ENCODE measurements at places on chromosomes 3 and 15.

DNA sequence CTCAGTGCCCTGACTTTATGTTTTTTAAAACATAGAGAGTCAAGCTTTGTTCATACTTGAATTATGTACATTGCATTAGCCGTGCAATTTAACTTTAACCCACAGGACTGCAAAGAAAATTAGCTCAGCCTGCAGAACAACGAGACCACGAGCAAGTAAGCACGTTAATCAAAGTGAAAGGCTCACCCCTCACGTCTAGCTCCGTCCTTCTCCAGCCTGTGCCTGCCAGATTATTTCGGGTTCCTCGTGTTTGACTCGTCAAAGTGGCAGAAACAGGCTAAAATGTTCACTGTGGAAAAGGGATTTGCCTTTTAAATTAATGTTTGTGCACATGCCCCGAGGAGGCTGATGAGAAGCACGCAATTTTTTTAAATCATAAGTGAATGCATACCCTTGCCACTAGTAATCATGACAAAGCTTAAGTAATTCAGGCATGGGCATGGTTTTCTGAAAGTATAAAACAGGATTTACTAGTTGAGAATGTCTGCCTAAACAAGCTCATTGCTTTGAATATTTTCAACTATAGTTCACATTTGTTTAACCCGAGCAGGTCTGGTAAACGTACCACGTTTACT is 15.3 kb downstream of the ZBTB38 start:
- peak; percentile 73 for DNase-seq

- DNase-seq = no peak
These were observed 60.3 kb downstream of the B3GNT5 start for GRCh38 chr3:183313351-183313750.

GRCh38 chr15:80485370-80486164 is 81.4 kb downstream of the ARNT2 start:
- no peak for DNase-seq

GRCh38 chr3:156456771-156457224 is 98.1 kb downstream of the SSR3 start:
- no peak for DNase-seq

GRCh38 chr15:41581110-41581509 is 22.1 kb downstream of the TYRO3 start:
- DNase-seq = peak; percentile 42

- no peak for DNase-seq
These were observed 75.0 kb downstream of the TTBK2 start for GRCh38 chr15:42845581-42845980.

GRCh38 chr3:138383715-138384465 is 35.5 kb downstream of the MRAS start:
- no peak for DNase-seq

DNA sequence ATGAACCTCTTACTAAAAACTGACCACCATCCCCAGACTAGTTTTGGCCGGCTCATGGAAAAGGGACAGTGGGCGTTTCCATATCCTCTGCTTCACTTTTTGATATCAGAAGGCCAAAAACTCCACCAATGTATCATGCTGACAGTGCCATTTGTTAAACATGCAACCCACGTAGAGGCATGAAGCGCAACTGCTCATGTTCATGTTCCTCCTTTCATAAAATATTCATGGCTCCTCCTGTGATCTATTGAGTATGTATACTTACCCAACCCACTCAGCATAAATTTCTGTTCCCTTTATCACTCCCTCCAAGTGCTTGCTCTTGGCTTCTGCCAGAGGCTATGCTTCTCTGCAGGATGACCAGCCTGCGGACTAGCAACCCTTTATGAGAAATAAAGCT is 58.7 kb upstream of the TGFBR2 start:
- DNase-seq = no peak

- no peak for DNase-seq
These were observed 19.8 kb upstream of the CRBN start for GRCh38 chr3:3199306-3199705.

DNA sequence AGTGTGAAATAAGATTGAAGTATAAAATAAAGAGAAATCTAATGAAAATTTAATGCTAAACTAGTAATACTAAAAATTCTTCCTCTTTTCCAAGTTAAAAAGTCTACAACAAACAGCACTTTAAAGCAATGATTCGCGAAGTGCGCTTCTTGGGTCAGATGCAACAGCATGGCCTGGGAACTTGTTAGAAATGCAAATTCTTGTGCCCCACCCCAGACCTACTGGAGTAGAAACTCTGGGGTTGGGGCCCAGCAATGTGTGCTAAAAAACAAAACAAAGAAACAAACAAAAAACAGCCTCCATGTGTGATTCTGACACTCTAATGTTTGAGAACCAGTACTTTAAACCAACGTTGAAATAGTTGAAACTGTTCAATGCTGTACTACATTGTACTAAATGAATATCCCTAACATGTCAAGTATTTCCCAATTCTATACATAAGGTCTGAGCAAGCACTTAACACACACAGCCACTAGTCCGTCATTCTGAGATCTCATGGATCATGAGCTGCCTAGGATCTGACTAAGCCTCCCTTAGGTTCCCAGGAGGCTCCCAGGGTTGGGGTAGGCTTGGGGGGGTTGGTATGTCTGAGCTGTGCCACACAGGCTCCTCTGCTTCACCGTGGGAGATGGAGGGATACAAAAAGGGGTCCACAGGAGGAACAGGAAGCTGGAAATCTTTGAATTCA is 6.1 kb downstream of the RASGRP1 start:
- no peak for DNase-seq

DNA sequence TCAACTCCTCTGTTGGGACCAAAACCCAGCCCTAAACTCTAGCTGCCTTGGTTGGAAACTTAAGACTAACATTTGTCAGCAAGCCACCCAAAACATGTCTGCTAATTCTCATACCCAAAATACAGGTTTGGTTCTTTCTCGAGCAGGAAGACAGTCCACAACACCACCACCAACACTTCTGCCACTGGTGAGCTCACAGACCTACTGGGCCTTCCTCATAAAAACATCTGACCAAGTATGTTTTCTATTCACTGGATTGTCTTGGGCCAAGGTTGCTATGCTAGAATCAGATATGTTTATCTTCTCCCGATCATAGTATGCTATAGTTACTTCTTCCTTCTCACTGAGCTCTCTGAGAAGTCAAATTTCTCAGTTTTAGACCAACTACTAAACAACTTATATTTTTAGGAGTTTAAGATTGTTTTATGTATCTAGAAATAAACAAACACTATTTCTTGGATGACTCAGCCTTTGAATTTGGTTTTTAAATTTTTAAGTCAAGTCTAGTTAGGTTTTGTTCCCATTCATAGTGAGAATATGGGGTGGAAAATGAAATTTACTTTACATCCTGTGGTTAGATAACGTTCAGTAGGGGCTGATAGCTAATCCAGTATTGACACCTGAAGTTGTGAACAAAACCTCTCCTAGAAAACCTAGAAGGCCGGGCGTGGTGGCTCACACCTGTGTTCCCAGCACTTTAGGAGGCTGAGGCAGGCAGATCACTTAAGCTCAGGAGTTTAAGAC is 360.5 kb downstream of the RSL24D1 start:
- DNase-seq = no peak

DNA sequence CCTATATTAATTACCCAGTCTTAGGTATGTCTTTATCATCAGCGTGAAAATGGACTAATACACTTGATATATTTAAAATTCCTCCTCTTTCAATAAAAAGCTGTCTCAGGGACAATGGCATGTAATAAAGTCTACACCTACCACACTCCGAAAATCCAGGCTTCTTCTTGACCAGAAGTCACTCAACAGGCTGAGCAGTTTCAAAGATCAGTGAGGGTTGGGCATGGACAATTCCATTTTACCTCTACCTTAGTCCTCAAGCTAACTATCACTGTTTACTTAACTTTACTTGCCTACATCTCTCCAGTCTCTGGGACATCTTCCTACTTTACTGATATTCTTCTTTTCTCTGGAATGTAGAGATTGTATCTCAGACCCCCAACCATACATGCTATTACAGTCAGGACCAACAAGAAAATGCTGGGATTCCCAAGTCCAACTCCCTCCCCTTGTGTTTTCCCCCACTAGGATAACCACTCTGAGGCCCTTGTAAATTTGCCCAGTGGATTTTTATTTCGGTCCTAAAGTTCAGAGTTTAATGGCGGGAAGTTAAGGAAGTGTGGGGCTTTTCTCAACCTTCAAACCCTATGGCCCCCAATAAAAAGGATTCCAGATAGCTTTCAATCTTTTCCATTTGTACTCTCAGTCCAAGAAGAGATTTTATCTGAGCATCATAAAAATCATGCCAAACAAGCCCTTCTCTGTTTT is 137.1 kb upstream of the TSC22D2 start:
- DNase-seq = no peak

DNA sequence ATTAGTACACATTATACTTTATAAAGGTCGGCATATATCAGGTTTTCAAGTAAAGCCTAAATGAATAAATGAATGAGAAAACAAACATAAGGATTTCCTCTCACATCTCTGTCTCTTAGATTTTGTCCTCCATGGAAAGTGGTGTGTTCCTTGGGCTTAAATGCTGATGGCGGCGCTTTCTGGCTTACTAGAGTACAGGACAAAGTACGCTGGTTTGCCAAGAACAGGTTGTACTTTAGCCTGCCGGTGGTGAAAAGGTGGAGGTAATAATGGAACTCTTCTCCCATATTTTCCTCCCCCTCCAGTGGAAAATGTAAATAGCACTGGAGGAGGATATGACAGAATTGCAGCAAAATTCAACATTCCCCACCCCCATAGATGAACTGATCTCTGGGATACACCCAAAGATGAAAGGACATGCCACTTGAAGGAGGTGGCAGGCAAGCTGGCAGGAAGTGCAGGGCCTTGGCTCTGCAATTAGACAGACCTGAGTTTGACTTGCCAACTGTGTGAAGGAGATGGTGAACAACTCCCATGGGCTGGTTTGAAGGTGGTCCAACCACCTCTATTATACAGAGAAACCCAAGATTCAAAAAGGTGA is 29.3 kb downstream of the CEP152 start:
- DNase-seq = no peak

GRCh38 chr3:149752788-149753136 is 473 bp upstream of the COMMD2 start:
- DNase-seq = peak; percentile 53

GRCh38 chr3:81580355-81580754 is 181.1 kb downstream of the GBE1 start:
- no peak for DNase-seq

- DNase-seq = no peak
These were observed 1.9 kb downstream of the CAMK2N2 start for GRCh38 chr3:184259396-184259877.

GRCh38 chr3:171842864-171843518 is at the start of gene TMEM212:
Gene TMEM212, plus strand, starts transcription at chr3:171843349. Its CDS starts 35 bp downstream, at chr3:171843384.
- no peak for DNase-seq

- DNase-seq = no peak
These were observed 255.6 kb downstream of the TBL1XR1 start for GRCh38 chr3:176941689-176942088.

DNA sequence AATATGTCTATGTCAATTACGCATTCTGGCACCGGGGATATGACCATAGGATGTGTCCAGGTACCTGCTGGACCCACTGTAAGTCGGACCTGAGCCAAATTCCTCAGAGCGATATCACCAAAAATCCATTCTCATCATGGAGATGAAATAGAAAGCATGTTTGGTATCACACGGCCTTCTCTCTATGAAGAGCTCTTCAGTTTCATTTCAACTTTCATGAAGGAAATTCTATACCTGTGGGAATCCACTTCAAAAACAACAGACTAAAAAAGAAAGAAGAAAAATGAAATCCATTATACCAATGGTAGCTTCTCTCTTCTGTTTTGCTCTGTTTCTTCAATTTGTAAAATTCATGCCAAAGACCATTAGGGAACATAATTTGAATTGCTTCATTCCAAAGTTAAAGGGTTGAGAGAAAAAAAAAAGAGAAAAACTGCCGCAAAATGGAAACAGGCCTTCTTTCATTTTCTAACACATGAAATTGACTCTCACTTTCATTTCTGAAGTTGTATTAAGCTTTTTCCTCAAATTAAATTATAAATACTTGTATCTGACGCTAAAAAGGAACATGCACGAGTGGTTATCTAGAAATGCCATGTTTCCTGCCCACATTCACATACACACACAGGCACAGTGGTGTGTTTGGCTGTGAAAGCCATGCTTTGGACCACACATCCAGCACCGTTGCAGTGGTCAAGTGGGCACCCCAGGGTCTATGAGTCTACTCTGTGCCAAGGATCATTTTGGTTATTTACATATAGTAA is 46.9 kb upstream of the DIPK2A start:
- no peak for DNase-seq

DNA sequence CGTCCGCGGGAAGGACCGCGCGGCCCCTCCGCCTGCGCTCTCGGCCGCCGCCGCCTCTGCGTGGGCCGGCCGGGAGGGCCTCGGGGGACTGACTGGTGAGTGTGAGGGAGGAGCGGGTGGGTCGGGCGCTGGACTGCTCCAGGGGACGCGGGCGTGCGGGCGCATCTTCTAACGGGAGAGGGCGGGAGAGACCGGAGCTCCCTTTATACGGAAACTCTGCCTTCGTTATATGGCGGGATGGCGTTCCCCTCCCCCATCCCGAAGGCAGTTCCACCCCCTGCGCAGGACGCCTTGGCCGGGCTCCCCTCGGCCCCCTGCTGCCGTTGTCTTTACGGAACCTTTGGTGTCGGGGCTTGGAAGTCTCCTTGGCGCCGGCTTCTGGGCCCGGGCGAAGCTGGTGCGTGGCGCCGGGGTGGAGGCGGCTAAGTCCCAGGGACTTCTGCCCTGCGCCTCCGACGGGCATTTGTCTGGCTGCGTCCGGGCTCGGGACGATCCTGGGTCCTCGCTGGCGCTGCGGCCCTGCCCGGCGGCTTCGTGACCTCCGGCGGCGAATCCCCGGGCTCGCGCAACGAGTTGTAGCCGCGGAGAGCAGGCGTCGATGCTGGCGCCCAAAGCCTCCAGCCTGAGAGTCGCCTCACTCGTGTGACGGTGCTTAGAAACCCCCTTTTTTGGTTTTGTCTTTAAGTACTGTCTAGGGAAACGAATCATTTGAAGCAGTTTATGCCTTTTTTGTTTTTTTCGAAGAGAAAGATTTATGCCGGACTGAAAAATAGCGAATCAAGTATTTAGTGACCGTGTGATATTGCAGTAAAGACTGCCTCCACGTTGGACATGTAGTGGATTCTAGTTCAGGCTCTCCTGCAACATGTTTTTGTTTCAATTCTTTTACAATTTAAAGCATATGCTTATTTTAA is 623 bp downstream of the ZNF639 start:
- DNase-seq = peak; percentile 77

DNA sequence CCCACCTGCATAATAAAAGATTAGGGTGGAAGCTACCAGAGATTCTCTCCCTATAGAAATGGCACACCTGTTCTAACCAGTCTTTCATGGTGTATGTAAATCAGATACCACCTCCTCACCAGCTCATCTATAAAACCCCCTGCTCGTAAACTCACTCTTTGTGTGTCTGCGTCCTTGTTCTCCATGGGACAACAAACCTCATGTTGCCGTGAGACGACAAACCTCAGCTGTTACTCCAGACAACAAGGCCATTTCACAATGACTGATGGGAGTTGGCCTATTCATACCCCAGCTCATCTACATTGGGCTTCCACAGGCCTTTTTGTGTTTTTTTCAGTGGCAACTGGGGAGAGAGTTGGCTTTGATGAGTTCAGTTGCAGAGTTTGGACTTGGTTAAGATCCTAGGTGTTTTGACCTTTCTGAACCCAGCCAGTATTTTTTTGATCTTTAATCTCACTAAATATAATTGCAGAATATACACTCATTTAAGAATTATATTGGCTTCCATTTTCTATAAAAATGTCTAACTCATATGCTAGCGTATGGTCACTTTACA is 96.6 kb upstream of the LRIG1 start:
- DNase-seq = no peak

- DNase-seq = no peak
These were observed 6.1 kb downstream of the CRYBG3 start for GRCh38 chr3:97827741-97828471.

GRCh38 chr15:72852273-72852672 is 68.7 kb upstream of the ADPGK start:
- no peak for DNase-seq

GRCh38 chr15:62046078-62046743 is 14.0 kb downstream of the VPS13C start:
- DNase-seq = no peak
